CD8-positive, alpha-beta T cell (primary cell): ENCODE measurements at places on chromosomes 2 and 18.

DNA sequence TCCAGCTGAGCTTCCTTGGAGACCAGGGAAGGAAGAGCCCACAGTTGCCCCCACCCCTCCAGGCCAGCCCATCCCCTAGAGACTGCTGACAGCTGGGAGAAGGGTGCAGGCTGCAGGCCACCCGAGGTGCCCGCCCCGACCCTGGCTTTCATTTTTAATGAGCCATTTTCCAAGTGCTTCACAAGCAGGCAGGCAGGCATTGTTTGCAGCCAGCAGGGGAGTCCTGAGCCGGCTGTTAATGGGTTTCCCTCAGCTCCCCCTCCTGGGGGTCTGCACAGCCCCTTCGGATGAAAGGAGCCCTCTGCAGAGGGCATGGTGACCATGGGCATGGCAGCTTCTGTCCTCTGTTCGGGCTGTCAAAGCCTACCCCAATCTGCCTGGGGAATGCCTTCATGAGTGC, 94.5 kb downstream of the ZBTB7C start:
- DNase-seq, result no peak

DNA sequence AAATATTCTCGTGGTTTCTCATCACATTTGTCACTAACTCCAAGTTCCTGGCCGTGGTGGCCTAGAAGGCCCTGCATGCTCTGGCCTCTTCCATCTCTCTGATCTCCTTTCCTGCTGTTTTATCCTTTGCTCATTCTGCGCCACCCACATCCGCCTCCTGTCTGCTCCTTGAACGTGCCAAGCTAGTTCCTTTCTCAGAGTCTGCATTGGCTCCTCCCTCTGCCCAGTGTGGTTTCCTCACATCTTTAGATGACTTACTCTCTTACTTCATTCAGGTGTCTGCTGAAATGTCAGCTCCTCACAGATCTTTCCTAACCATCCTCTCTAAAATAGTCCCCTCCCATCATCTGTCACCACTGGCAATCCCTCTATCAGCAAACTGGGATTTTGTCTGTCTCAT, 158.6 kb upstream of the RBMS1 start:
- DNase-seq, result peak; percentile 46

DNA sequence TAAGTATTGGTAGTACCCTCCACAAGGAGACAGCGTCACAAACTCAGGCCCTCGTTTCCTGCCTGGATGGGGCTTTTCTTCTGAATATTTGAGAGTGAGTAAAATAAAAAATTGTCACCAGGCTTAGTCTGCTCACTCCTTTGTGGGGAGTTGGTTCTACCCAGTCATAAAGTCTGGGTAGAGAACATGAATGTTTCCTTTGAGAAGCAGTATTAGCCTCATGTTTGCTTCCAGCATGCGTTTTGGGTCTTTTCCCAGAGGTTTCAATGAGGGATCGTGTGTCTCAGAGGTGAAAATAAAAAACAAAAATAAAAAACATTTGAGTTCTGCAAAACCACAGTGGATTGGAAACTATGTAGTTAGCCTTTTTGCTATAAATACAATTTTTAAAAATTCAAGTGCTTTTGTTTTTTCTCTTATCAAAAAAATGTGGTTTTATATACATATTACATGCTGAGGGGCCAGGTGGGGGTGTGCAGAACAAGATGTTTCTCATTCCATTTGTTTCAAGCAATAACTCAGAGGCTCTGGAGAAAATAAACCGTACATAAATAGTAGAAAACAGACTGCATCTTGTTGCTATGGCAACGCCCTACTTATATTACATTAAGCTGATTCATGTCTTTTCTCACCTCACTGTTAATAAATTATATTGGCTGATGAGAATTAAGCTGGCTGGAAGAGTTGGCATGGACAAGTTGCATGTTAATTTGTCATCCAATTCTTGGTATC, 225.4 kb upstream of the FBXO11 start:
- no peak for DNase-seq

DNA sequence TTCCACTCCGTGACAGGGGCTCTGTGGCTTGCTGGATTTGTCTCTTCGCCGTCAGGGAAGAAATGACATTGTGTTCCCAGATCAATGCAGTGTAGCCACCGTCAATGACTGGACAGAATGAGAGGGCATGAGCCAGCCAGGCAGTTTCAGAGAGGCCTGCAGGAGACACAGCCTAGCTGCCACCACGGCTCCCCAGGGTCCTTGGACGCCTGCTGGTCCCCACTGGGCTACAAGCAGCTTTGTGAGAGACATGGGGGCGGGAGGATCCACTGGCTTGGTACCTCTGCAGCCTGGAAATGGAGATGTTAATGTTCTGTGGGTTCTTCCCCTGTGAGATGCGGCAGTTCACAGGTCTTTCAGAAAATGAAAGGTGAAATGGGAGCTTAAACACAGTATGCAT, 12.1 kb upstream of the AMER3 start:
- DNase-seq, result no peak

DNA sequence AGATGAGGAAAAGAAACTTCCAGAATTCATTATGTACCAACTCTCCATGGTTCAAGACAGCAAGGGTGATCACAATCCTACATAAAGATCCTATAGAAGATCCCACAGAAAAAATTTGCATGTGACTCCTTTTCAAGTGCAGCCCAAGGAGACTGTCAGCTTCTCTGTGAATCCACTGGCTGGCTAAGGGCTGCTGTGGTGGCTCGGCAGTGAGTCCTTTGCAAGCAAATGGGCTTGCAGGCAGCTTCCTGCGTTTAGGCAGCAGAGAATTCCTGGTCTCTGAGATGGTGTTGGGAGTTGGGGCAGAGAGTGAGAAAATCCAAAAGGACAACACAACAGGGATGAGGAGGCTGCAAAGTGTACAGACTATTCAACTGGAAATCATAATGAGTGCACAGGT, 43.4 kb downstream of the NABP1 start:
- DNase-seq, result no peak

GRCh38 chr2:158042245-158042644, 59.4 kb upstream of the UPP2 start:
- DNase-seq, result no peak

- DNase-seq, result no peak
Observed at GRCh38 chr18:69956665-69957620, 9.3 kb upstream of the CD226 start.

- DNase-seq, result no peak
Observed at GRCh38 chr2:127029350-127030051, 77.5 kb downstream of the BIN1 start.

GRCh38 chr2:73903313-73903712, 10.5 kb downstream of the ACTG2 start:
- DNase-seq, result no peak

- no peak for DNase-seq
Observed at GRCh38 chr2:218369330-218369729, 12.7 kb downstream of the CATIP start.

- no peak for DNase-seq
Observed at GRCh38 chr2:64658269-64658668, 4.6 kb upstream of the SERTAD2 start.

DNA sequence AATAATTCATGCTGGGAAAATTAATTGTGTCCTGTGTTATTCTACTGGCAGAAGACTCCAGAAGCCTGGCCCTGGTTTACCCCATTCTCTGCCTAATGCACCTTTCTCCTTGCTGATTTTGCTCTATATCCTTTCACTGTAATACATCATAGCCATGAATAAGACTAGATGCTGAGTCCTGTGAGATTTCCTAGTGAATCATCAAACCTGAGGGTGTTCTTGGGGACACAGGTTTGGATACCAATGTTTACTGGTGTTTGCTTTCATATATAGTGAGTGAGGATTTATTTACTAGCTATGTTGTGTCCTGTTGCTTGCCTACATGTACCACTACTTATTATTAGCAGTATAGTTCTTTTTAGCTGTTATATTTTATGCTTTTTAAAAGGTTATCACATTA, 6.5 kb downstream of the METTL5 start:
- no peak for DNase-seq

- no peak for DNase-seq
Observed at GRCh38 chr2:18299423-18300212, 260.8 kb downstream of the RDH14 start.

DNA sequence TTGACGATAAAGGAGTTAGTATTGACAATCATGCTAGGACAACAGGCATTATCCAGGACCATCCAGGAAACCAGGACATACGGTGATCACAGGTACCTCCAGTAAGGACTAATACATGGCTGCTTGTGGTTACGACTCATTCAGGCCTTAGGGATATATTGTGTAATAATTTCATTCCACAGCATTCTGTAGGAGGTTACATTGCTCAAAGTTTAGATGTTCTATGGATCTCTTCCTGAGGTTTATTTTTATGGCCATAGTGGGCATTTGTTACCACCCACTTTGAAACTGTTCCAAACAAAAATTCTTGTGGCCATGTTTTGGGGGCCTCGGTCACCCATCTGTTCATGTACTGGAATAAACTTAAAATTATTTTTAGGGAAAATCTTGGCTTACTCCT, 431.6 kb downstream of the METTL4 start:
- DNase-seq, result no peak

GRCh38 chr2:235669269-235669831, 175.5 kb downstream of the AGAP1 start:
- no peak for DNase-seq

DNA sequence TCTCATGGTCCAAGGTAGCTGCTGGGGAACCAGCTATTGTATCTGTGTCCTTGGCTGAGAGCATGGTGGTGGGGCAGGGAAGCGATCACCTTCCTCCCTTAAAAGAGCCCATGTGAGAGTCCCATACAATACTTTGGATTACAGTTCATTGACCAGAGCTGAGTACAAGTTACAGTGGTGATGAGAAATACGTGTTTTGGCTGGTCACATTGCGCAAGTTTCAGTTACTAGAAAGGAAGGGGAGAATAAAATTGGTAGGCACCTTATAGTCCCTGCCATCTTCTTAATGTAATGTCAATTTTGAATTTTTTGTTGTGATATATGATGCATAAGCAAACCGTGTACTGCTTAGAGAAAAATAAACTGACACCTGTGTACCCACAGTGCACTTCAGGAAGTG, 67.7 kb downstream of the ZNF407 start:
- no peak for DNase-seq

DNA sequence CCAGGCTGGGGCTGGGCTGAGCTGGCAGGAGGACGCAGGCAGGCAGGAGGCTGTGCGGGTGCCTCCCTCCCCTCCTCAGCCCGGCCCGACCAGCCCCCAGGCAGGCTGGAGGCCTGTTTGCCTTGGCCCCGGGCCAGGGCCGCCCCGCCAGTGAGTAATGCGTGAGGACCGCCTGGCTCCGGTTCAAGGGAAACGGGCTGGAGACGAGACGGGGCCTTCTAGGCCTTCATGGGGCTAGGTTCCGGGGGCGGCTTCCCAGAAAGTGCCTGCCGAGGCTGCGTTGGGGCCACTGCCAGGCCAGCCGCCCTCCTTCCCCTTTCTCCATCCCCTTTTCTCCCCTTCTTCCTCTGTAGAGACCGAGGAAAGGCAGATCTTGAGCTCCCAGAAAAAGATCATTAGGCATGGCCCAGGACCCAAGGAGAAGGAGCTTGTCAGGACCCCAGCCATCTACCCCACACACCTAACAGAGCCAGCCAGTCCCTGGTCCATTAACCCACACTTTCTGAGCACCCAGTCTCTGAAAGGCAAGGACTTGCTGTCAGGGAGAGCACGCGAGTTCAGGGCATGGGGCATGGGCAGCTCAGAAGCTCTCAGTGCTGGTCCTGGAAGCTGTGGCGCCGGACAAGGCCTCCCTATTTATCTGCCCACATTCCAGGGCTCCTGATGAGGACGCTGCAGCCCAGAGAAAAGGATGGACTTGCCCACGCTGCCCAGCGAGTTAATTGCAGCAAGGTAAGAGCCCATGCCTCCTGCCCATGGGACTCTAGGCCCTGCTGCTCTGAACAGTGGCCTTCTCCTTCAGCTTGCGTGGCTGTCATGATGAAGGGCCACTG, 48.5 kb downstream of the SMAD7 start:
- DNase-seq, result no peak
